ENCODE measurements at places on chromosomes 7 and 10.

DNA sequence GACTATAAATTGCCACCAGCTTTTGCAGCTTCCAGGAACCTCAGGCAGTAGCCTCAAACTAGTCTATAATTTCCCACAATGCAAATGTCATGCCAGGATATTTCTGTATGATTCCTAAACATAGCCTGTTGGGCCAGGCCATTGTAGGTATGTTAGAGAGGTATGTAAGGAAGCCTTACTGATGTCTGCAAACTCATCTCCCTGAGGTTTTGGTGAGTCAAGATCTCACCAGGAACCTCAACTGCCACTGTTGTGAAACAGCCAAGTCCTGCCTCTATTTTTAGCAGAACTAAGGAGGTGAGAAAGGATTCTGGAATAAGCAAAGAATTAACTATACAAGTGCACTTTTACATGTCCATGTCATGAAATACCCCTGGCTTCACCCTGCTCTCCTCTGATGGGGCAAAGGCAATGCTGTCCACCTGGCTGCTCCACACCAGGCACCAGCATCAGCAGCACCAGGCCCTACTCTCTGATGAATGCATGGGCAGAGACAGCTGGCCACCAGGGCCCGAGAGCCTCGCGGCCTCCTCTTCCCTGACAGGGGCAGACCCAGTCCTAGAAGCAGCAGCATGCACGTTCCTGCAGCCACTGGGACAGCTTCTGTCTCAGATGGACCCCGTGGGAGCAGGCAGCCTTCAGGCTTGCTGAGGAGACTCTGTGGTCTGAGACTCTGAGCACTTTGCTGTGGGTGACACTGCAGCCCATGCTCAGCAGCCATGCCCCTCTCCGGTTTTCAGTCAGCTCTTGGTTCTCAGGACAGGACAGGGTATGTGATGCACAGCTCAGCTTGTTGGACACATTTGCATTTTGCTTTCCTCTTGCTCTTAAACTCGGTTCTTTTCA lies 147.3 kb downstream of the ZMYND11 start:
- DNase-seq = peak; percentile 69

GRCh38 chr7:46606761-46607160 lies 685.7 kb upstream of the IGFBP3 start:
- DNase-seq = peak; percentile 8

DNA sequence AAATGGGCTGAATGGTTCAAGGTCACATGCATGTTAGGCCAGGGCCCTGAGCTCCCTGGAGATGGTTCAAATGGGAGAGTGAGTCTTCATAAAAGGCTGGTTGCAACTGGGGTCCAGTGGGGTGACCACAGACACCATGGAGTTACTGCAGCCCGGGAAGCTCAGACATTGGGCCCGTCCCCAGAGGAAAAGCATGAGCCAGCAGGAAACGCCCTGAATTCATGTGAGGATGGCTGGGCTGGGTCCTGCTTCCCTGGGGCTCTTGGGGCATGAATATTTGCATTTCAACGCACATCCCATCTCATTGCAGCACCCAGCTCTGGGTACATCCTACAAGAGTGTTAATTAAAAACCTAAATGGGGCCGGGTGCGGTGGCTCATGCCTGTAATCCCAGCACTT lies 549.0 kb downstream of the TCERG1L start:
- no peak for DNase-seq

GRCh38 chr10:107618504-107618994 lies 454.0 kb upstream of the SORCS1 start:
- peak; percentile 46 for DNase-seq

- peak; percentile 12 for DNase-seq
Measured at GRCh38 chr10:75982611-75983369, 551.4 kb downstream of the LRMDA start.

- DNase-seq = peak; percentile 73
Measured at GRCh38 chr7:5549096-5549763, 125.6 kb upstream of the TNRC18 start.

DNA sequence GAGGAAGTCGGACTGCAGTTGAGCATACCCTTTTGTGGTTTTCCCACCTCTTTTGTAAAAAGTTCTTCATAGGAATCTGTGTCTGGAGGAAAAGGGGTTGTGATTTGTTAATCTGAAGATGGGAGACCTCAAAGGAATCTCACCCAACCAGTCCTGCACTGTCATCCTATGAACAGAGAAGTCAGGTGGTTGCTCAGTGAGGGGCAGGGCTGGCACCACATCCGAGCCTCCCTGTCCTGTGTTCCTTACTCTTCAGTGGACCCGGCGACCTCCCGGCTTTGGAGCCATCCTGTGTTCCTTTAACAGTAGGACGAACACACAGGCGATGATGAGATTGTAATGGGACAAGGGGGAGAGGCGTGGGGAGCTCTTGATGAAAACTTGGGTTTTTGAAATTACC lies 2.8 kb upstream of the MGMT start:
- DNase-seq = no peak

DNA sequence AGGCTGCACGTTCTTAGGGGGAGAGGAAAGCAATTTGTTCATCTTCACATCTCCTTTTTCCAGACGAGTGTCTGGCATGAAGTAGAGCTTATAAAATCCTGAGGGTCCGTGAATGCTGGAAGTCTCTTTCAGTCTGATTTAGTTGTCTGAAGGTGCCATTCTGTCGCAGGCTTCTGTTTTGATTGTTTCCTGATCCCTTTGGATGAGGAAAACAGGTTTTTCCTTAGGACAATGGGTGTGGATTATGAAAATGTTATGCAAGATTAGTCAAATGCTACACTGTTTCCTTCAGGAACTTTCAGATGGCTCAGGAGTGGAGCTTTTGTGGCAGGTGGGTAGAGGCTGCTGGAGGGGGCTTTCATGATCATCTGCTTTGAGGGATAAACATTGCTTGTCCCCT lies at the start of gene ITPRID1:
TSS of gene ITPRID1 (plus strand) at position 301 of the 400 bp plus-strand sequence. CDS start 38,935 bp downstream, outside the sequence.
- DNase-seq = no peak

- no peak for DNase-seq
Measured at GRCh38 chr10:45035673-45036072, 35.0 kb downstream of the ZNF22 start.

- peak; percentile 10 for DNase-seq
Measured at GRCh38 chr7:148882841-148883265, 1.2 kb downstream of the EZH2 start.

DNA sequence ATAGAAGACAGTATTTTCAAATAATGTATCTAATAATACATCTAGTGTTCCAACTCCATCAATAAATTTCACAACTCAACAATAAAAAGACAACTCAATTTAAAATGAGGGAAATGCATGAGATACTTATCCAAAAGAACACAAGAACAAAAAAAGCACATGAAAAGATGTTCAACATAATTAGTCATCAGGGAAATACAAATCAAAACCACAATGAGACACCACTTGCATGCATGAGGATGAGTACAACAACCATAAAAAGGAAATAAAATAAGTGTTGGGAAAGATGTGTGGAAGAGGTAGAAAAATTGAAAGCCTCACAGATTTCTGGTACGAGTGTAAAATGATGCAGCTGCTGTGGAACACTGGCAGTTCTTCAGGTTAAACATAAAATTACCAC lies 111.6 kb upstream of the PTPRZ1 start:
- no peak for DNase-seq

DNA sequence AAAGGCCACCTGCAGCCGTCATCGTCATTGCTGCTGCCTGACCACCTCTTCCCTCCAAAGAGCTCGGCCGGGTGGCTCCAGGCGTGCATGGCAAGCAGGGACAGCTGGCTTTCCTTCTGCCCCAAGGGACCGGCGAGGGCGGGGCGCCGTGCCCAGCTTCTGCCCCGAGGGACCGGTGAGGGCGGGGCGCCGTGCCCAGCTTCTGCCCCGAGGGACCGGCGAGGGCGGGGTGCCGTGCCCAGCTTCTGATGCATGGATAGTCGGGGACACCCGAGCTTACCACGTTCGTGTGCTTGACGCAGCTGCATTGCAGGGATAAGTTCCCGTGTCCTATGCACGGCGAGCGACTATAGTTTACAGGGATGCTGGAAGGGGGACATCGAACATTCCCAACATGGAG lies 27.0 kb downstream of the CFAP46 start:
- DNase-seq = no peak

GRCh38 chr7:156639426-156640256 lies 933 bp upstream of the RNF32 start:
- peak; percentile 19 for DNase-seq

GRCh38 chr7:1712907-1713501 lies 42.9 kb downstream of the ELFN1 start:
- no peak for DNase-seq

DNA sequence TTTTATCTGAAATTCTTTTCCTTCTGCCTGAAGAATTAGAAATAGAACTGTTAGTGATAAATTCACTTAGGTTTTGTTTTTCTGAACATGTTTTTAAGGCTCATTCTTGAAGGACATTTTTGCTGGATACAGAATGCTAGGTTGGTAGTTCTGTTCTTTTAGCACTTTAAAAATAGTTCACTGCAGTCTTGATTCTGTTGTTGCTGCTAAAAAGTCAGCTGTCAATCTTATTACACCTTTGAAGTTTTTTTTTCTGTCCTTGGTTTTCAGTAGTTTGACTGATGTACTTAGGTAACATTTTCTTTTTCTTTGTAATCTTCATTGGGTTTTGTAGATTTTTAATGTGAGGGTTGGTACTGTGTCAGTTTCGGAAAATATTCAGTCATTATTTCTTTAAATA lies 48.7 kb downstream of the C1GALT1 start:
- no peak for DNase-seq

GRCh38 chr10:11539191-11539868 lies 72.1 kb downstream of the USP6NL start:
- DNase-seq = peak; percentile 59

DNA sequence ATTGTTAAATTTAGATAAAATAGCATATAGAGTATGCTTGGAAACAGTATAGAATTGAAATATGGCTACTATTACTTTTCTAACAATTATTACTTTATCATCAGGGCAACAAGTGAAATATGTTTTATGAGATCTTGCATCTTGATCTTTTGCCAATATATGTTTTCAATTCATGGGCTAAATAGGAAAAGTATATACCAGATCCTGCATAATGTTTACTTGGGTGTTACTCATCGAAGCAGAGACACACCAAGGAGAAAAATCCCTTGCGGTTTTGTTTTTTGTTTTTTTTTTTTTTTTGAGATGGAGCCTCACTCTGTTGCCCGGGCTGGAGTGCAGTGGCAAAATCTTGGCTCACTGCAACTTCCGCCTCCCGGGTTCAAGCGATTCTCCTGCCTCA lies 541.4 kb downstream of the SUGCT start:
- no peak for DNase-seq

DNA sequence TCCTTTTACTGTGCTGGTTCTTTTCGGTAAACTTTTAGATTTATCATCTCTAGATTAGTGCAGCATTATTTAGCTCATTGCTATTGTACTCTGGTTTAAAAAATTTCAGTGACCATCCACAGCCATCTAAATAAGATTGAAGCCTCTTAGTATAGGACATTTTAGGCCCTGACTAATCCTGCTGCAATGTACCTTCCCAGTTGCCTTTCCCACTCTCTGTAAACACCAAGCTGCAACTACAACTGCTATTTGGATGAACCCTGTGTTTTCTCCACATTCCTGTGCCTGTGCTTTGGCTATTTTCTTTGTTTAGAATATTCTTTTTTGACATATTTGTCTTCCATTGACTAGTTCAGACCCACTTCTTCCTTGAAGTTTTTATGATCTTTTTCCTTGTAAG lies 314.6 kb downstream of the AUTS2 start:
- no peak for DNase-seq

GRCh38 chr7:48708635-48709034 lies 215.7 kb upstream of the CDC14C start:
- DNase-seq = no peak

DNA sequence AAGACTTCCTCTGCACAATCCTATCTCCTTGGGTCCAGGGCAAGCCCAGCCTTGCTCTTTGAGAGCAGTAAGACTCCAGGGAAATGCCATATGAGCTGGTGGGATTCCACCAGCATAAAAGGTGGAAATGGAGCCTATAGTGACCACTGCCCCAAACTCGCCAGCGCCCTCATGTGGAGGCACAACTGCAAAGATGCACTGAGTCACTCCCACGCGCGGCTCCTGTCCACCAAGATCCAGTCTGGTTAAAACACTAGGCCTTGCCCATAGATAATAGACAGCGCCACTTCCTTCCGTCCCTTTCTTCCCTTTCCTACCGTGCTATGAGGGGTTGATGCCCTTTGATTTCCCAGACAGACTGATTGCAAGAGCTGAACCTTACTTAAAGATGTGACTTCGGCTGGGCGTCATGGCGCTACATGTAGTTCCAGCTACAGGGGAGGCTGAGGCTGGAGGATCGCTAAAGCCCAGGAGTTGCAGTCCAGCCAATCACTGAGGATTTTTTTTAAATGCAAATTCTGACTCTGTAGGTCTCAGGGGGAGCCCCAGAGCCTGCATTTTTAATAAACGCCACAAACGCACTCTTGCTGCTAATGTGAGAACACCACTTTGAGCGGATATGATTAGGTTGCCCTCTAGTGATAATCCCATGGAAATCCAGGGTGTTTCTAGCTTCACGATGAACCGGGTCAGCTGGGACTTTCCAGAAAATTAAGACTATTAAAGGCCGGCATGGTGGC lies 136.5 kb downstream of the EPC1 start:
- DNase-seq = peak; percentile 73

DNA sequence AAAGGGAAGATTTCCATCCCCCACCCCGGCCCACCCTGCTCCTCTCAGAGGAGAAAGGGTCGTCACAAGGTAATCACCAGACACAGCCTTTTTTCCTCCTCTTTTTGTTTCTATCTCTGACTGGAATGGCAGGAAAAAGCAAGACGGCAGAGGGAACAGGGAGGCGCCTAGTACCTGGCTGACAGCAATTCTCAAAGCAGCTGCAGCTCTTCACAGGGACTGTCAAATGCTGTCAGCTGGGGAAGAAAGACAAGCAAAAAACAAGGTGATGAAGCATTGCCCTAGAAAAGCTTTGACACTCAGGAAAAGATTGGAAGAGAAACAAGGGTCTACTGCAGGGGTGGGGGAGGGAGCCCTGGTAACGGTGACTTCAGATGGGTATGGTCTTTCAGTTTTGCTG lies 52.7 kb downstream of the GNA12 start:
- no peak for DNase-seq

- no peak for DNase-seq
Measured at GRCh38 chr7:609365-609764, 89.7 kb upstream of the PDGFA start.

DNA sequence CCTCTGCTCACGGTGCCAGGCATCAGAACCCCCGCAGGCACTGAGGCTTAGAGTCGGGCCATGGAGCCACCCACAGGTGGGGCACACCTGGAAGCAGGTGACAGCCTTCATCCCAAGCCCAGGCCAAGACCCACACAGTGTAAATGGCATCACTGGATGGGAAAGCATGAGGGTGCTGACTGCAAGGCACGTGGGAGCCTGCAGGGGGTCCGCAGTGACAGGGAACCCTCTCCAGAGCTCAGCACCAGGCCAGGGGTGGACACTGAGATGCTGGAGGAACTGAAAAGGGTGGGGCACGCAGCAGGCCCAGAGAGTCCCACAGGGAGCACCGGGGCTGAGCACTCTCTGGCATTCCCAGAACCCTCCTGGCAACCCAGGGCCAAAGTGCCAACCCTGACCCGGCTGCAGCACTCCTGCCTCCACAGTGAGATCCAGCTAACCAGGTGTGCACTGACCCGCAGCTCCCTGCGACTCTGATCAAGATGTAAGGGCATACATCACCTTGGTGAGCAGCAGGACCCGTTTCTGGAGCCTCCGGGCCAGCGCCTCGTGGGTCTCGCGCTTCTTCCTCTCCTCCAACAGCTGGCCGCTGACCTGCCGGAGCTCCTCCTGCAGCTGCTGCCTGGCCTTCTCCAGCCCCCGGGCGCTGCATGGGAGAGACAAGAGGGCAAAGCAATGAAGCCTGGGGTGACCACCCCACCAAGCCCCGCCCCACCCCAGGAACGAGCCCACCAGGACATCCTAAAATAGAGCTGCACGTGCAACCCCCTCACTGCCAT lies 163.9 kb downstream of the MAD1L1 start:
- DNase-seq = no peak

- no peak for DNase-seq
Measured at GRCh38 chr10:38072552-38072951, 21.6 kb upstream of the ZNF37A start.

Measured in EH (cell line).